ENCODE measurements at places on chromosomes 3 and 15.

DNA sequence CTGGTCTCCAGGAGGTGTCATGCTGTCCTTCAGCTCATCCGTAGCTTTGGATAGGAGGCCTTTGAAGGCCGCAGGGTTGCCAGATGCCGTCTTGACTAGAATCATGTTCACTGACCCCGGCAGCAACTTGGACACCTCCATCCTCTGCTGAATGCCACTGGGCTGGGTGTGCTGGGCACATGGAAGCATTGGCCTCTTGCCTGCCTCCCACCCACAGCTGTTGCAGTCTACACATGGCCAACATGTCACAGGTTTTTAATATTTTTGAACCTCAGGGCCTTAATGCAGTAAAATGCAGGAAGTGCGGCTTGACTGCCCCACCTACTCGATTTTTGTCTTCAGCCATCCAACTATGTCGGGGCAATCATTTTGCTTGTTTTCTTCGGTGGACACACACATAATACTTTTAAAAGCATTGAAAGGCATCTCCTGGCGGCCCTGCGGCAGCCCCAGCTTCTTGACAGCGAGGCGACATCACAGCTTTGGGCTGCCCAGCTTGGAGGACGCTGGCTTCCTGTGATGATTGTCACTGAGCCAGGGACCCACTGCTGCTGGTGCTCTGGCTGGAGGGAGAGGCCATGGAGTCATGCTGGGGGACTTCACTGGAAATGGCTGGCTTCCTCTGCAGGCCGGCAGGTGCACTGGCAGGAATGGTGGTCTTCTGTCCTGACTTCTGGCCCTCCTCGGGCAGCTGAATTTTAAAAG is 31.6 kb upstream of the ACAD9 start:
- DNase-seq: no peak

GRCh38 chr3:170024581-170024980 is 13.2 kb upstream of the GPR160 start:
- no peak for DNase-seq

- DNase-seq: no peak
Observed at GRCh38 chr3:148901987-148902791, 37.1 kb downstream of the CPA3 start.

DNA sequence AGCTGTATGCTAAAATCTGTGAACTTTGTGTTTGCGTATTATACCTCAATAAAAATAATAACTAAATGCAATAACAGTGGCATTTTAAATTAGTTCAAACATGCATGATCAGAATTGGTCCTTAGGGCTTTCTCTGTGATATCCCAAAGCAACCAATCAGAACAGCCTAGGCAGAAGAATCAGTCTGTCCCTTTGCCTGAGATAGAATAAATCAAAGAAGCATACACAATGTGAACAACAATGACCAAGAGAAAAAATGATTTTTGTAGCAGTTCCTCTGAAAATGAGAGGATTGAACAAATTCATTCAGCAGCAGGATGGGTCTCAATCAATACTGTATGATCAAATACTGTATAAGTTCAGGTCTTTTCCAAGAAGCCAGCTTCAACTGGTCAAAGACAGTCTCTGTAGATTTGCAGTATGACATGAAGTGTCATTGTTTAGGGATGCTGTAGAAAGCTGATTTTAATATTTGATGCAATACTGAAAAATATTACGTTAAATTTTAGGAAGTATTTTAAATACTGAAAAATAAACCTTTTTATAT is 1071.6 kb downstream of the AGBL1 start:
- DNase-seq: no peak

DNA sequence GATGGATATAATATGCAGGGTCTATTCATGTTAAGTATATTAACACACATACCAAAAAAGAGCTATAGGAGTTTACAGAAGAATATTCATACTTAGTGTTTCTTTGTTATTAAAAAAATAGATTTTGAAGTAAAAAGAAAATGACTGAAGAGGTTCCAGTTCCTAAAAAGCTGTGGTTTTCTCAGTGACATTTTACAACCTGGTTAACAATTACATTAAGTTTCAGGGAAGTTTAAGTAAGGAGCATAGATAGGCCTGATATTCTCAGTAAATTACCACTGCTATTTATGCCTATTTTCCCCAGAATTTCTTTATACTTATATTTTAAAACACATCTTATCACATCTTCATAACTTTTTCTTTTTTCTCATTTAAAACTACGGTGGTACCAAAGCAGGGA is 43.6 kb upstream of the SPTSSB start:
- no peak for DNase-seq

GRCh38 chr15:45919806-45920205 is 285.0 kb downstream of the SQOR start:
- DNase-seq: no peak

DNA sequence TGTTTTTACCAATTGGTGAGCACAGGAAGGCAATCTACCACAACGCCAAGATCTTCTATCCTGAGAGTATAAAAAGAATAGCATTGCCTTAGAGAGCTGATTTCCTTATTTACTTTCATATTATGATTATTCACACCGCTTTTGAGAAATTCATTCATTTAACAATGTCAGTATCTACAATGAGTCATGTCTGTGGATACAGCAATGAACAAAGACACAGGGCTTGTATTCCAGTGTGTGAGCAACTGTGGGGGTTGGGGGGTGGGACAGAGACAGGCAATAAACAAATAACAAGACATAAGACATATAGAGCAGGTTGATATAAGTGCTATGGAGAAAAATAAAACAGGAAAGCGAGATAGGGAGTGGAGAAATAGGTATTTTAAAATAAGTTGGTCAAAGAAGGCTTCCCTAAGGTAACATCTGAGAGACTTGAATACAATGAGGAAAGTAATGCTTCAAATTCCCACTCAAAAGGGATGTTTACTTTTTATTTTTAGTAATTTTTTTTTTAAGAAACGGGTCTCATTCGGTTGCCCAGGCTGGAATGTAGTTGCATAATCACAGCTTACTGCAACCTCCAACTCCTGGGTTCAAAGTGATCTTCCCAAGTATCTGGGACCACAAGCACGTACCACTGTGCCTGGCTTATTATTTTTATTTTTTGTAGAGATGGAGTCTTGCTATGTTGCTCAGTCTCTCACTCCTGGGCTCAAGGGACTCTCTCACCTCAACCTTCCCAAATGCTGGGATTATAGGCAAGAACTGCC is 45.7 kb downstream of the PGBD4 start:
- no peak for DNase-seq

GRCh38 chr3:134485075-134485717 is 589 bp downstream of the ANAPC13 start:
- no peak for DNase-seq

DNA sequence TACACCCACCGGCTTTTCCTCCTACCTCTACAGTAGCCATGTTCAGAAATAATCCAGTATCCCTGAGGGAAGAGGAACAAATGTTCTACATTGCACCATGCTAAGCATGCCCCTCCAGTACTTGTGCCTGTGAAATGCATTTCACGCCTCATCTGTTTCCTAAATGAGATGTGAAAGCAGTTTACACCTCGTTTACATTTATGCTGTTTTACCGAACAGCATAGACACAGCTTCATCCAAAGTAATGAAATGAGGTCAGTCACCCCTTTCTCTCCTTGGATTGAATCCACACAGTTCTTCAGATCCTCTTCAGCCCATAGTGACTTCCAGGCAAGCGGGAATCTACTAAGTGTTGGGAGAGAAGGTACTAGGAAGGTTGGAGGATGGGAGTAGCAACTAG is 514.3 kb downstream of the PDCD6IP start:
- DNase-seq: no peak

All from stimulated activated CD8-positive, alpha-beta memory T cell treated with anti-CD3 and anti-CD28 coated beads, Interleukin-4, amount 100 ng/mL, for 1 hour (primary cell).